ENCODE measurements at places on chromosomes 2 and 18. TPM values are rescaled to one million over a fixed set of nuclear protein-coding genes. Genes with fewer than 3 reads are reported as not detected.

Gene GALNT13
- polyA plus RNA-seq: 21.2 TPM

Gene CYP26B1
- 2.3 TPM for polyA plus RNA-seq

Gene GRB14
- 6.4 TPM for polyA plus RNA-seq

Gene CYP1B1
- polyA plus RNA-seq: 38.5 TPM

Gene FN1
- polyA plus RNA-seq: 1,572 TPM

Gene HSBP1L1
- polyA plus RNA-seq: 81.9 TPM

Gene CRYGC
- polyA plus RNA-seq: 1.3 TPM

Gene WNT10A
- 5.7 TPM for polyA plus RNA-seq

Gene CABYR
- polyA plus RNA-seq: 3.6 TPM

Gene ANXA4
- 231 TPM for polyA plus RNA-seq

Gene FIGN
- 1.4 TPM for polyA plus RNA-seq

Gene TSPYL6
- not detected for polyA plus RNA-seq

Gene CBLN2
- 0.56 TPM for polyA plus RNA-seq

Gene HAAO
- polyA plus RNA-seq: 35.4 TPM

Gene SERPINB2
- 0.86 TPM for polyA plus RNA-seq

Gene CASP8
- polyA plus RNA-seq: 14.6 TPM
